H4 (cell line): ENCODE measurements at places on chromosomes 5 and 9. TPM values are rescaled to one million over a fixed set of nuclear protein-coding genes. Genes with fewer than 3 reads are reported as not detected.

- no peak for DNase-seq
These were observed 31.1 kb upstream of the MEIKIN start for GRCh38 chr5:131976414-131977211.

The ANKRD34B gene
- total RNA-seq: not detected in 2 replicates

DNA sequence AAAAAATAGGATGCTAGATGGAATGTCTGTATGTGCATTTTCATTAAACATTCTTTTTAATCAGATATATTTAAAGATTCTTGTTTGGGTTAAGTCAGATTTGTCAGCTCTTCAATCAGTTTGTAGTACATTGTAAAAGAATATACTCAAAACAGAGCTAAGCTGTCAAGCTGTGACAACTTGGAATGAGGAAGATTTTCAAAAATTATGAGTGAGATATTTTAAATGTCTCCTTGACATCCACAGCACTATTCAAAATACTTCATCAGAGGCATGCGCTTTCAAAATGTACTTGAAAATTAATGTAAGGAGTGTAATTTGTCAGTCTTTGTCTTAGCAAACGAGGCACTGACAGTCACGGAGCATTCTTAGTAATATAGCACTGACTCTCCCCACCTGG is 182.0 kb downstream of the MAT2B start:
- DNase-seq: no peak

The HK3 gene
- total RNA-seq: 1.6 TPM in 1 of 2 replicates, not detected in the other

The SLCO6A1 gene
- total RNA-seq: not detected in 2 replicates

DNA sequence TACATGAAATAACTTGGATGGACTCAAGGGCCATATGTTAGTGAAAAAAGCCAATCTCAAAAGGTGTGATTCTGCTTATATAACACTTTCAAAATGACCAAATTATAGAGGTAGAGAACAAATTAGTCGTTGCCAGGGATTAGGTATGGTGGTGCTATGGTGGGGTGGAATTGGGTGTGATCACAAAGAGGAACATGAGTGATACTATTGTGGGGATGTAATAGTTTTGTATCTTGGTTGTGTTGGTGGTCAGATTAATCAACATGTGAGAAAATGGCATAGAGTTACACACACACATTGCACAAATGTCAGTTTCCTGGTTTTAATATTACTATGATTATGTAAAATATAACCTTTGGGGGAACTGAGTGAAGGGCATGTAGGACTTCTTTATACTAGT is 31.9 kb downstream of the CAMK4 start:
- DNase-seq: no peak

DNA sequence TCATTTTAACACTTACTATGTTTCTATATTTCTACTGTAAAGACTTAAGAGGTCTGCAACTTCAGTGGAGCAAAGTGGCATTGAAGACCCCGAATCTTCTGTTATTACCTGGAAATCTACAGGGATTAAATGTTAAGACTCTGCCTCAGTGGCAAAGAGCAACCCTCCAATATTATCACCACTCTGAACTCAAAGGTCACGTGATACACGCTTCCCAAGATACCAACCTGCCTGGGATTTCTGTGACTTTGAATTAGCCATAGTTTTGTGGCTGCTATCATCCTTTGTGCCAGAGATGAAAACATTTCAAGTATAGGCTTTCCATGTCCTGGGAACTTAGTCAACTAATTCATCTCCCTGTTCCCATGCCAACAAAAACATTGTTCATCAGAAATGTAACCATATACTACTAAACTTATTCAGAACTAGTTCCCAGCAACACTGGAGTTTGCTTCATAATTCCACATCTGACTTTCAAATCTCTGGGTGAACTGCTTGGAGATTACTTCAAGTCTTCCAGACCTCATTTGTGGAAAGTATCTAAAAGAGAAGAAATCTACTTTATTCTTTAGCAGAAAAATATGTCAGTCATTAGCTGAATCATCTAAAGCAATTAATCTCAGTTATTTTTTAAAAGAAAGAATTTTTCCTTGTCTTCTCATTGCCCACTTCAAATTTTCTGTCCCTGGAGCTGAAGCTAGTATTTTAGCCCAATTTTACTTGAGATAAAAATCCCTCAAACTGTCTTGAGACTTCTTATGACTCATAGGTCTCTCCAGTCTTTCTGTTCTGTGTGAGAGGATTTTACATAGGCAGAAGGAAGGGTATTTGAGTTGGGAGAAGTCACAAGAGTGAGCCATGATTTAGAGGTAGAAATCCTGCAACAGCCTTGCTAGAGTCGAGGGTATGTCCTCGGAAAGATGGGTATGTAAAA is 83.0 kb downstream of the ZNF462 start:
- no peak for DNase-seq

The UBE2QL1 gene
- total RNA-seq: 0.54 and 0.64 TPM in 2 replicates

- DNase-seq: no peak
These were observed 22.3 kb downstream of the TRAF1 start for GRCh38 chr9:120904061-120904977.

The LIFR gene
- total RNA-seq: 25.1 and 31.2 TPM in 2 replicates

The IL31RA gene
- total RNA-seq: 7.6 and 10.5 TPM in 2 replicates

DNA sequence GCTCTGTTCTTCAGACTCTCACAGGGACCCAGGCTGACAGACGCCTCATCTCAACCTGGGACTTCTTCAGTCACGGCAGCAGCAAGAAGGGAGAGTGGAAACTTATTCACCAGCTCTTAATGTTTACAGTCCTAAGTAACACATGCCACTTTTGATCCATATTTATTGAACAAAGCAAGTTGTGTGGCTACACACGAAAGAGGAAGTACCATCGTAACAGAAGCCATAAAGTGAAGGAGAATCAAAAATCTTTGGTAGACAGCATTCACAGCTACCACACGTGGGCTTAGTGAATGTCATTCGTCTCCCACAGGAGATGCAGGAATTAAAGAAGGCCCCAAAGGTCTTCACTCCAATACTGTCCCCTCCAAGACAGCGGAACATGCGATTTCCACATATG is 582.6 kb downstream of the CETN3 start:
- no peak for DNase-seq

GRCh38 chr9:27247756-27248155 is 49.2 kb downstream of the EQTN start:
- peak; percentile 52 for DNase-seq

The CCDC152 gene
- 0.19 and 0.94 TPM in 2 replicates for total RNA-seq
